ENCODE measurements at places on chromosomes 1 and 21.
A peak's percentile ranks its signal among the peaks of the same experiment; 100 is the strongest.

DNA sequence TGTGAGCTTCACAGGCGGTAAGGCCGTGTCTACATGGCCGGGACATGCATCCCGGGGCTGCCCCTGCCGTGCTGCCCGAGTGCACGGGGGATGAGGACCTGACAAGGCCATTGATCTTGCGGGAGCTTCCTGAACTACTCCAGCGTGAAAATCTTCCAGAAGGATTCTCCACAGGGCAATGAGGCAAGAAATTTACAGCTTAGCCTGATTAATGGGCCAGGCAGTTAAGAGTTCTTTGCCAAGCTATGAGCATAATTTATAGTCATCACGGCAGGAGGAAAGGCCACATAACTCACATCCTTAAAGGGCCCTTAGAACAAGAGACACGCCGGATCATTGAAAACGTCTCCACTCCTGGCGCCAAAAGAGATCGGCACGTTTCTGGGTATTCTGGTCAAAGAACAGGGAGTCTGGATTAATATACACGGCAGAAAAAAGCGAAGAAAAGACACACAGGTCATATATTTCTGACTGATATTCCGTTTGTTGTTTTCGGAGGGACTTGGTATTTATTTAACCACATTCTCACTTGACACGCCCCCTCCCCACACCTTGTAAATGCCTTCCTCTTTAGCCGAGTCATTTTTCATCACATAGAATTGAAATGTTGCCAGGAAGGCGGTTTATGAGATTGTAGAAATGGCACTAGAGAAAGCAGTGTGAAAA, 180.5 kb downstream of the DYRK1A start:
- no peak for DNase-seq

GRCh38 chr1:10980841-10981727, 31.4 kb upstream of the TARDBP start:
- no peak for DNase-seq

- DNase-seq = no peak
Observed at GRCh38 chr1:214012418-214012817, 24.6 kb downstream of the PROX1 start.

DNA sequence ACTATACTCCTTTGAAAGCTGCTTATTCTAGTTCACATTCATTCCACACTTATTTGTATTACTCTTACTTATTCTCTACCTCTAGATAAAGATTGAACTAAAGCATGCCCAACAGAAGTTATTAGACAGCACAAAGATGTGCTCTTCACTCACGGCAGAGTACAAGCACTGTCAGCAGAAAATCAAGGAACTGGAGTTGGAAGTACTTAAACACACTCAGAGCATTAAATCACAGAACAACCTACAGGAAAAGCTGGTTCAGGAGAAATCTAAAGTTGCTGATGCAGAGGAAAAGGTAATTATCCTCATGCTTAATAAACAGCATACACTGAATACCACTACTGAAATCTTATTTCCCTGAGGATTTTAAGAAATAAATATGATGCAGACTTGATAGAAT, 81.3 kb upstream of the PPIH start:
- DNase-seq = no peak

- peak; percentile 42 for DNase-seq
Observed at GRCh38 chr1:15950763-15951295, 25.1 kb downstream of the ZBTB17 start.

DNA sequence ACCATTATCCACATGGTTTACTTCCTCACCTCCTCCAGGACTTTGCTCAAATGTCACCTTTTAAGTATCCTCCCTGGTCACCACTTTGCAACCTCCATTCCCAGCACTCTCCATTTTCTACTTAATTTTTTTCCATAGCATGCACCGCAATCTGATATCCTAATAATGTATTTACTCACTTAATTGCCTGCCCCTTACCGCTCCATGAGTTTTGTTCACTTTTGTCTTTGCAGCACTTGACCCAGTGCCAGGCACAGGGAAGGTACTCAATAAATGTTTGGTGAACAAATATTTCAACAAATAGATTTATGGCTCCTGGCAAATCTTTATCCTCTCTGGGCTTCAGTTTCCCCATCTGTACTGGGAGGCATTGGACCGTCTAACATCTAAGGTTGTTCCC, 53.6 kb downstream of the UBE2T start:
- no peak for DNase-seq

DNA sequence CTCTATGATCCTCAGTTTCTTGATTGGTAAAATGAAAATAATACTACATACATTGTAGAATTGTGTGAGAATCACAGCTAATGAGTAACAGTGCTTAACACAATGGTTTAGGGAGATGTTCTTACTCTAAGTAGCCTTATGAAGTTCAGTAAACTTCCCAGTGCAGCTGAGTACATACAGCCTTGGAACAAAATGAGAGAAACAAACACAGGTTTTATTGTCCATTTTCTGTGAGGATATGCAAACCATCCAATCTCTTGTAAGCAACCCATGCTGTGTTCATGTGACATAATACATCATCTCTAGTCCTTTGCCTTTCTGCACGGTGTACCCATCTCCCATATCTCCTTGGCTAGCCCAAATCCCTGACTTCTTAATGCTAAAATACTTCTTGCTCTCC, 14.7 kb upstream of the STRIP1 start:
- DNase-seq = no peak

GRCh38 chr1:15090373-15090772, 63.2 kb upstream of the TMEM51 start:
- DNase-seq = no peak

DNA sequence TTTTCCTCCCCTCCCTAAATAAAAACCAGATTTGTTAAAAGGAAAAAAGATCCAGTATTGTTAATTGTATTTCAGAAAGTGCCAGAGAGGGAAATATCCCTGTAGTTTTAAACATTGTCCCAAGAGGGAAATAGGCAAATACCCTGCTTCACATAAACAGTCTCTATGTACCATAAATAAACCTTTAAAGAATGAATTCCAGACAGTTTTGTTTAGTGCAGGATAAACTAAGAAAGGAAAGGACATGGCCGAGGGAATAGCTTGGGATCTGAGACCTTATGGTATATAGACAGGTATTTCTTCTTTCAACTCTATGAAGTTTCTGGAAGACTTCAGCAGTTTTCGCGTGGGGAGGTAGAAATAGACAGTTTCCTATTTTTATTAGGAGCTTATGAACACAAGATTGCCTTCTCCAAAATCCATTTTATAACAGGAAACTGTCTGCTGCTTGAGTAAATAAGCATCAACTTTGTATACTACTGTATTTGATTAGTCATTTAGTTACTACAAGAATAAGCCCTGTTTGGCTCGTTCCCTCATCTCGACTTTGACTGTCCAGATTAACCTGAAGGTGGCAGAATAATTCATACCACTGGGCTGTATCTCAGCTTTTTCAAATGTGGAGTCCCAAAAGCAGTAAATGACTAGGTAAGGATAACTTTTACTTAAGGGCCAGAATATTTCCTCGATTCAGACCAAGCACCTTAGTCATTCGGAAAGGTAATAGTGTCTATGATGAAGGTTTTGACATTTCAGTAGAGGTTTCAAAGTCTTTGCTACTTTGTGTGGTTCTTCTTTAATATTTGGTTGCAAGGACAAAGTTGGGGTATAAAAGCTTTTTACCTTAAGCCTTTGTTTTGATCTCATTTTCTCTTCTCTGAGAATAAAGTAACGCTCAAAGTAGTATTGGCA, 177.5 kb downstream of the VPS13D start:
- peak; percentile 84 for DNase-seq

- DNase-seq = no peak
Observed at GRCh38 chr1:15941899-15942660, 33.8 kb downstream of the ZBTB17 start.

GRCh38 chr1:59146651-59147358, 150.1 kb upstream of the FGGY start:
- peak; percentile 28 for DNase-seq
